ENCODE measurements at places on chromosomes 1 and 21. TPM values are rescaled to one million over a fixed set of nuclear protein-coding genes. Genes with fewer than 3 reads are reported as not detected.

DNA sequence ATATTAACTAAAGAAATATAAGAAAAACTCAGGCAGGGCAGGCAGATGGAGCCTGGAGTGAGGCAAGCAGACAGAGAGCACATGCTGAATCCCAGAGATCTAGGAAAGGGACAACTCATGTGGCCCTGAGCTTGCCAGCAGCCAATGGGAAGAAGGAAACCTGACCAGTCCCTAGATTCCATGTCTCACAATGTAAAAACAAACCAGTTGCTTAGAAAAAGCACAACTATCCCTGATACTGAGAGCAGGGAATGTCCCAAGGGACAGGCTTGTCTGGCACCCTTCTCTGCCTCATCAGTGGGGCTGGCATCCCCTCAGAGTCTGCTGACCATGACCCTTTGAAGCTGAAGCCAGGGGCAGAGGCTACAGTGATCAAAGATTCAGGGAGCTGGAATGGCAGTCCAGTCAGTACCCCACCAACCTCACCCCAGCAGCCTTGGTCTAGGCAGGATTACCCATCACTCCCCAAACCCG lies 27.8 kb downstream of the HSPG2 start:
- peak; percentile 74 for DNase-seq
- peak overlapping the region; percentile 87 for H3K27ac ChIP-seq
- H3K27me3 ChIP-seq: no peaks in the 10 kb centered on the region
- no peaks in the 10 kb centered on the region for H3K36me3 ChIP-seq

GRCh38 chr1:46637444-46638083 lies 21.0 kb upstream of the MOB3C start:
- H3K4me1 ChIP-seq: peaks cover 4% of the 10 kb centered on the region
- H3K36me3 ChIP-seq: peaks cover 78% of the 10 kb centered on the region

- DNase-seq: no peak
- H3K4me1 ChIP-seq: peaks cover 4% of the 10 kb centered on the region
- no peak overlapping the region for H3K27ac ChIP-seq
- no peaks in the 10 kb centered on the region for H3K27me3 ChIP-seq
- H3K36me3 ChIP-seq: no peaks in the 10 kb centered on the region
Measured at GRCh38 chr1:180507795-180508724, 5.7 kb upstream of the ACBD6 start.

The MPL gene
- not detected for total RNA-seq

The VAV3 gene
- total RNA-seq: 1.7 TPM

GRCh38 chr1:204649721-204650521 lies 35.6 kb downstream of the LRRN2 start:
- H3K4me1 ChIP-seq: no peaks in the 10 kb centered on the region
- DNase-seq: no peak
- H3K4me3 ChIP-seq: no peak overlapping the region

DNA sequence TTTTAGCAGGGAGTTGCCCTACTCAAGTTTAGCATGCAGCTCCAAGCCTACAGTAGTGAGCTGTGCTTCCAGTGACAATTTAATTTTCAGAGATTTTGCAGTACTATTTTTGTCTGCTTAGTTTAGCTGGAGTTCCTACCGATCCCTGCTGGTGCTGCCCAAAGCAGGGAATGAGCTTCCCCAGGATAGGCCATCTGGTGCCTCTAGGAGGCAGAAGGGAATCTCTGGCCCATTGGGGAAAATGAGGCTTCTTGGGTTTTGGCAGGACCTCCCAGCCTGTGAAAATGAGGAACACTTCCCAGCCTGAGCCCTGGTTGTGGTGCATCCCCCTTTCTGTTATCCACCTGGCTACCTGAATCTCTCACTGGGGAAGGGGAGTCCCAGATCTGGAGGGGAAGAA lies 149.2 kb downstream of the RASAL2 start:
- no peak overlapping the region for H3K27ac ChIP-seq
- no peak for DNase-seq
- no peaks in the 10 kb centered on the region for H3K36me3 ChIP-seq

GRCh38 chr1:185139246-185139645 lies 17.5 kb downstream of the TRMT1L start:
- no peaks in the 10 kb centered on the region for H3K27me3 ChIP-seq
- H3K36me3 ChIP-seq: peaks cover 96% of the 10 kb centered on the region
- H3K4me3 ChIP-seq: no peak overlapping the region
- H3K4me1 ChIP-seq: no peaks in the 10 kb centered on the region

GRCh38 chr1:208081972-208082371 lies 162.2 kb downstream of the PLXNA2 start:
- no peak for DNase-seq
- peaks cover 73% of the 10 kb centered on the region for H3K36me3 ChIP-seq
- no peaks in the 10 kb centered on the region for H3K27me3 ChIP-seq
- no peak overlapping the region for H3K4me3 ChIP-seq
- H3K27ac ChIP-seq: no peak overlapping the region
- H3K4me1 ChIP-seq: peaks cover 7% of the 10 kb centered on the region
